ENCODE measurements at places on chromosomes 12 and 14.

GRCh38 chr12:2501464-2502191, 293.1 kb upstream of the FKBP4 start:
- DNase-seq: no peak

DNA sequence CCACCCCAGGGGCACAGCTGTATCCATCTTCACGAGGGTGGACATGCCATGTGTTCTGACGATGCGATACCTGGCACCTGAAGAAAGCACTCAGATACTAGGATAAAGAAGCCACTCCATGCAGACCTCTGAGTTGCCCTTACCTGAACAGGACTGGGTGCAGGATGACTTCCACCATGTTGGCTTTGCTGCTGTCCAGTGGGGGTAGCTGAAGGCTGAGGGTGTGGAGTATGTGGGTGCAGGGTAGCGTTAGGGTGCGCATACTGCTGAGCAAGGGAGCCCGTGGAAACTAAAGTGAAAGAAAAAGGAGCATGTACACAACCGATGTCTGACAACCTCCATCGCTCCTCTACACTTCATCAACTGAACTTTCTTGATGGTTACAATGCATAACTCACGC, 51.3 kb downstream of the SH2B3 start:
- no peak for DNase-seq

DNA sequence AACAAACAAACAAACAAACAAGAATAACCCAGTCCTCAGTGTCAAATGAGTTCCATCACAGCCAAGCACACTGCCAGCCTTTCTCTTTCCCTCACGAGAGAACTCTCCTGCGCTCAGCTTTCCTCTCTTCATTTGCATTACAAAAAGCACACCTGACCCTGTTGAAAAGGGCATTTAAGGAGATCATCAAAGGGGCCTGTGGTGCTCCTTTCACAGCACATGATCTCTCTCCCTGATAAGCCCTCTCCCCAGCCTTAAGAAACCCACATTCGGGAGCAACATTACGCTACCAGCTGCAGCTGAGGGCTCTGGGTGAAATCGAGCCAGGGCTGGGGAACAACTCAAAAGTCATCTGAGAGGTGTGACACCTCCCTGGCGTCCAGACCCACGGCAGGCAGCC, 165.6 kb upstream of the TMCC3 start:
- DNase-seq: no peak

- DNase-seq: no peak
Observed at GRCh38 chr12:67909091-67909531, 80.1 kb upstream of the IFNG-AS1 start.

- DNase-seq: no peak
Observed at GRCh38 chr14:68658029-68658509, 134.8 kb downstream of the ZFP36L1 start.

DNA sequence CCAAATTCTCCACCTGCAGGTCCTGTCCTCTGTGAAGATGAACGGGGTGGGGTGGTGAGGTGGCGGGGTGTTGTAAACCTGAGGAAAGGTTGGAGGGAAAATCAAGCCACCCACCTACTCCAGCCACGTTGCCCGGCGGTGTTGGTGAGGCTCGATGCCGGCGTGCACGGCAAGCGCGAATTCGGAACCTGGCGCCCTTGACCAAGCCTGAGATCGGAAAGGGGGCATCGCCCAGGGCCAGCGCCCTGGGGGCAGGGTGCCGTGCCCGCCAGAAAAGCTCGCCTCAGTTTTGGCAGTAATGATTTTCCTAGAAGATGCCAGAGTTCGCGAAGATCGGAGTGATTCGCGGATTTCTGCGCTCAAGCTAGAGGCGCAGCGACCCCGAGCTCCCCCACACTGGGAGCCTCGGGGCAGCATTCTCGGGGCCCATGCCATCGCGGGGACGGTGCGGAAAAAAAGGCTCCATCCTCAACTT, 817 bp downstream of the STXBP6 start:
- DNase-seq: no peak

- DNase-seq: no peak
Observed at GRCh38 chr14:95183532-95184412, 26.4 kb upstream of the DICER1 start.

DNA sequence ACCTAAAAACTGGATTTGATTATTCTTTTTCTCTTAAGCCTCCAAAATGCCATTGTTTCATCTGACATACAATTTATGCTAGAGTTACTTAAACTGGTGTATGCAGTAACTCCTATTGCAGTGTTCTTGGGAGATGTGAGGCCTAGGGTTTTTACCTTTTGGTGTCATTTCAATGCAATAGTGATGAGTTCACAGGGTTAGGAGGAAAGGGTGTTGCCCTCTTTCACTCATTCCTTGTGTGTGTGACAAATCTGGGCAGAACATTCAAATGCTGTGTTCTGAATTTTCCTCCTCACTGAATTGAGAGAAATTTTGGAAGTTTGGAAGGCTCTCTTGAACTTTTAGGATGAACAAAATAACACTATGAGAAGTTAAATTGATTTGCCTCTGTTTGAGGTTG, 69.9 kb downstream of the IGF1 start:
- no peak for DNase-seq

GRCh38 chr12:106288101-106288493, 14.4 kb upstream of the TCP11L2 start:
- no peak for DNase-seq

GRCh38 chr12:1723721-1724120, 32.9 kb downstream of the ADIPOR2 start:
- DNase-seq: no peak

GRCh38 chr12:99170461-99170860, 477.1 kb upstream of the GARIN6 start:
- no peak for DNase-seq
